Stimulated activated CD8-positive, alpha-beta memory T cell treated with anti-CD3 and anti-CD28 coated beads, Interleukin-7, amount 100 ng/mL, for 1 hour (primary cell): ENCODE measurements at places on chromosomes 3 and 15.

DNA sequence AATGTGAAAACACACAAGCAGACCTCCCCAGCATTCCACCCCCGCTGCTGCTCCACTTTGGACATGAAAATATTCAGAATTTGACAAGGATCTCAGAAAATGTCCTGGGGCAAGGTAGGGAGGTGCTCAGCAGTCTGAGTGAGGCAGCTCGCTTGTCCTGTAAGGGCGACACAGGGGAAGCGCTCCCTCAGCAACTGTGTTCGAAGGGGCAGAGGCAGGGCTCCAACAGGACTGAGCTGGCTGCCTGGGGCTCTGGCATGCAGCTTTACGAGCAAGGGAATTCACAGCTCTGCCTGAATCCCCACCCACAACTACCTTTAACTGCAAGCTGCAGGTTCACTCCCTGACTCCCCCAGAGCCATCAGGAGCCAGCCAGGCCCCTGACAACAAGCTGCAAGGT, 287.0 kb upstream of the LYSMD4 start:
- DNase-seq = no peak

DNA sequence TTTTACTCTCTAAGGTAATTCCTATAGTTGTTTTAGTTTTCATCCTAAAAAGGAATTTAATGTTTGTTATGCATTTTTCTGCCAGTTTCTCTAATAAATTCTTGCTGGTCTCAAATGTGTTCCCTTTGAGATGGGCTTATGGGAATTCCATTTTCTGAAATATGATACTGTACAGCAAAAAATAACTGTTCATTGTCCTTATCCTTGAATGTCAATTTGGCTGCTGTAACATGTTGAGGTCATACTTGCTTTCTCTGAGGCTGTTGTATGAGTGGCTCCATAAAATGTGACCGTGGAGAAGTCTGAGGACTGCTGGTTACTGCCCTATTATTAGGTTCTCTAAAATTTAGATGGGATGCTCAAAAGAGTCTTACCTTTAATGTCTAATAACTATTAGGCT, 266.5 kb downstream of the ADAMTS17 start:
- no peak for DNase-seq

DNA sequence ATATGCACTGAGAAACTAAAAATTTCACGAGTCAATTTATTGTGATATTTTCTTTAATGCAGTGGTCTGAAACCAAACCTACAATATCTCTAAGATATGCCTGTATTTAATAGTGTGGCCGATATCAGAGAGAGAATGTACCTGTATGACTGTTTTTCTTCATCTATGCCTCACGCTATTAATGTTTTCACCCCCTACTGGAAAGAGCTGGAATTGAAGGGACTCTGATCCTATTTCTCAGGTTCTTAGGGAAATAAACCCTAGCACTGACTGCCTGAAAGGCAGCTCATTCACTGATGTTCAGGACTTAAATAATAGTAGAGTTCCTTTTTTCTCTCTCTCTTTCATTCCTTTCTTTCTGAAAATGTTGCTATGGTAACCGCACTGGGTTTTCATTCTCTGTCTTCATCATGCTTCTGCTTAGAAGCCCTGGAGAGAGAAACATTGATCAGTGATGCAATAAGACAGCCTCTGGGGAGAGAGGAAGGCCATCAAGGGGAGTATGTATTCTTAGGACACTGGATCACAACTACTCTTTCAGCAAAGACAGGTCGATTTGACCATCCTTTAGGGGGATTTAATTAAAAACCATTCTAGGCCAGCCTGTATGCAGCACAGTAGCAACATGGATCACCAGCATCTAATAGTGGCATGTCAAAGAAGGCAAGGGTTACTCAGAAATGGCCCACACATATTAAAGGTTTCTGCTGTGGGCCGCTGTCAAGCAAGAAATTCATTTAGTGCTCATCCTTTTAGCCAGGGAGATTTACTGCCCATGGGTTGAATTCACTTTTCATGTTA, 1135.7 kb downstream of the IGSF11 start:
- no peak for DNase-seq

DNA sequence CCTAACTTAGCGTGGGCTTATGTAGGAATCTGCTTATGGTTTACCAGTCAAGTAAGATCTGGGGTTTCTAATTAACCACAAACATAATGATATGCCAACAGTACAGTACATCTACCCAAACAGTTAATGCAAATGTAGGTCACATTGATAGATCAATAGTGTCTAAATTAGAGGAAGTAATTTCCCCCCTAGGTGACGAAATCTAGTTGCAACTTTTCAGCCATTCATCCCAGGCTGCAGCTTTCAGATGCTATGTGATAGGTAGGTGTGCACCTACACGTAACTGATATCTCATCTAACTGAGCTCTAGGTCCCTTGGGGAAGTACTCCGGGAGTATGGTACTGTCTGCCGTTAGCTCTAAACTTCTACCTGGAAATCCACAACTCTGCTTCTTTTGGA, 57.2 kb downstream of the CRTC3 start:
- no peak for DNase-seq

GRCh38 chr3:94429517-94429916, 366.7 kb downstream of the NSUN3 start:
- DNase-seq = no peak

DNA sequence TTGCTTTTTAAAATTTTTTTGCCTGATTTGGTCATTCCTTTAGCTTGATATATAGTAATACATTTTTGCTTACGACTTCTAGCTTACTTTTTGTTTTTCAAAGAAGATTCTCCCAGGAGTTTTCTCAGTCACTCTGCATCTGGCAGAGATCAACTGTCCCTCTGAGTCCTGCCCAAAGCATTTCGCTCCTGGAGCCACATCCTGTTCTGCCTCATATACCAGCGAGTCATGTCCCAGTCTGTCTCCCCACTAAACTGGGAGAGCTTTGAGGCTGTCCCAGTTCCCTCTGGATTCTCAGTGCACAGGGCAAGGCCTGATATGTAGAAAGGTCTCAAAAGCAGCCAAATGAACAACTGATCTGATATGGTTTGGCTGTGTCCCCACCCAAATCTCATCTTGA, 326.3 kb downstream of the ARRDC4 start:
- DNase-seq = no peak
